ENCODE measurements at places on chromosomes 16 and 17.

DNA sequence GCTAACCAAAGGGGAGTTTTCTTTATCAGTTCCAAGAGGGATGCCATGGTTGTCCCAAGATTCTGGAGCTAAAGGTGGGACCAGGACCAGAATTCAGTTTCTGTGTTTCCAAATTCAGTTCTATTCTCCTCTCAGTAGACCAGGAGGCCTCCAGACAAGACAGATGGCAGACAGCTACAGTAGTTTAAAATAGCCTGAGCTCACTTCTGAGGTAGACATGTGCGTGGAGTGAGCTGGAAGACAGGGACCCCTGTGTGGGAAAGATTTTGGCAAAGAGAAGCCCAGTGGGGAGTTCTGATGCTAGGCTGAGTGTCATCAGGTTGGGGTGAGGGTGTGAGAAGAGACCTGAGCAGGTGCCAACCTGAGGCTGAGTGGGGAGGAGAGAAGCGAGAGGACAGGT, 95.4 kb downstream of the PRKCB start:
- DNase-seq, result no peak

DNA sequence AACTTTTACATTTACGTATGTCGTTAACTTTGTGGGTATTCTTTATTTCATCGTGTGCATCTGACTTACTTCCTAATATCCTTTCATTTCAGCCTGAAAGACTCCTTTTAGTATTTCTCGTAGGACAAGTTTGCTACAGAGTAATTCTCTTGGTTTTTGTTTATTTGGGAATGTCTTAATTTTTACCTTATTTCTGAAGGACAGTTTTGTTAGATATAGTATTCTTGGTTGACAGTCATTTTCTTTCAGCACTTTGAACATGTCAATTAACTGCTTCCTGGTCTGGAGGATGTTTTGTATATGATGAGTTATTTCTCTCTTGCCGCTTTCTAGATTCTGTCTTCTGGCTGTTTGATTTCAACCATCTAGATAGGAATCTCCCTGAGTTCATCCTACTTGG, 109.2 kb upstream of the NACA2 start:
- no peak for DNase-seq

DNA sequence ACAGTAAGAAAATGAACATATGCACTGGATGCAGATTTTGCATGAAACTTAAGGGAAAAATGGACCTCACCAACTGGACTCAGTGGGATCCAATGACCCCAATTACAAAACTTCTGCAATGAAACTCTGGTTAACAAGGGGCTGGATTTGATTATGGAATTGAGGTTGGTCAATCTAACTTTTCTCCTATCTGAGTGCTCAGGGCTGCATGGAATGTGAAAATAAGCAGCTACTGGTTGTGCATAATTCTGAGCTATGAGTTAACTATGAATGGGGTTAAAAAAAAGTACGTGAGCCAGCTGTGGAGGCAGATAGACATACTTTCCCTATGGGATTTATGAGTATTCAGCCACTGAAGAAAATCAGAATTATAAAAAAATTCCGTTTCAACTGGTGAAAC, 9.2 kb downstream of the FAM20A start:
- no peak for DNase-seq

DNA sequence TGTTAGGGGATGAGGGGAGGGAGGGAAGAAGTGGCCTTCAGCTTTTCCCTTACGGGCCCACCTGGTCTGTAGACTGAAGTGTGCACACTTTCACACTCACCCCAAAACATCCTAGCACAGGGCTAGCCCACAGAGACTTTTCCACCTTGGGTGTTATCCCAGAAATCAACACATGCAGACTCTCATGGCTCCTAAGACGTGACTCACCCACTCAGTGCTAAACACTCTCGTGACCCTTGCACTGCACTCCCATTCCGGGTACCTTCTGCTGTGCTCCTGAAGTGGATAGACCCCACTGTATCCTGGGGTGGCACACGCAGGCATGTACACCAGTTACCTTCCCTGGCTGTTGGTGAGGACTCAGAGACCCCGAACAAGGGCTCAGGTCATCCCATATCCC, 23.0 kb upstream of the ABCC3 start:
- DNase-seq, result no peak

GRCh38 chr16:12291989-12292759, 315.6 kb downstream of the SNX29 start:
- no peak for DNase-seq

DNA sequence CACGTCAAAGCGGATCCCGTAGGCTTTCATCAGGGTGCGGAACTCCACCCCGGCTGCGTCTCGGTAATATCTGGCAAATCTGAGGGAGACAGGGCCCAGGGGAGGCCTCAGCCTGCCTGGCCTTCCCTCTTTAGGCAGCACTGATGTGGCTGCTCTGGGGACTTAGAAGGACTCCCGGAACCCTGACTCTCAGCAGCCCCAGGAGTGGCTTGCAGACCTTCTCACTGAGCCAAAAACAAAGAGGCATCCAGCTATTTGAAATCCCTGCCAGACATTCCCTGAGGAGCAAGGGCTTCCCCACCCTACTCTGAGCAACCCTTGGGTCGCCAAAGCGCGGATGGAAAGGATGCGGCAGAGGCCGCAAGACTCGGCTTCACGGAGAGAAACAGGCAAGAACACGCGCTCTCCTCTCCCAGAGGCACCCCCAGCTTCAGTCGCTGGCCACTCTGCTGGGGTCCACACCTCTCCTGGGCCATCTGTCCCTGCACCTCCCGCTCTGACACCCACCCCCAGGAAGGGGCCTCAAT, 7.9 kb downstream of the P2RX5 start:
- DNase-seq, result no peak

DNA sequence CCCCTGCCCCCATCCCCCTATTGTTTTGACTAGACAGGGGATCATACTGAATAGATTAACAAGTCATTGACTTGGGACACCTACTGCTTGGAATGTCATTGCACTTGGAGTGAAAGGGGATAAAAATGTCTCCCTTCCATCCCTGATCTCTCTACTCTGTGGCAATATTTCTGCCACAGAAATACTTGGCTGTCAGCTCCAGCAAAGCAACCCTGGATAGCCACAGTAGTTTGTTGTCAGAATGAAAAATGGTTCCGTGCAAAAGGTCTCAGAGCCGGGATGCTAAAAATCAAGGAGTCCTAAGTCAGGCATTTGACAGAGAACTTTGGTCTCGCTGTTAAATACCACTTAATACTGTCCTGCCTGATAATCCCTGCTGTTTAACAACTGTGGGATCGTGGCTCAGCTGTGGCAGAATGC, 722.0 kb upstream of the SOX9 start:
- DNase-seq, result no peak

- no peak for DNase-seq
Measured at GRCh38 chr17:41494524-41494923, 4.8 kb upstream of the KRT36 start.

GRCh38 chr17:956905-957304, 22.7 kb downstream of the NXN start:
- no peak for DNase-seq

GRCh38 chr16:75075688-75076268, 40.8 kb downstream of the LDHD start:
- DNase-seq, result no peak

DNA sequence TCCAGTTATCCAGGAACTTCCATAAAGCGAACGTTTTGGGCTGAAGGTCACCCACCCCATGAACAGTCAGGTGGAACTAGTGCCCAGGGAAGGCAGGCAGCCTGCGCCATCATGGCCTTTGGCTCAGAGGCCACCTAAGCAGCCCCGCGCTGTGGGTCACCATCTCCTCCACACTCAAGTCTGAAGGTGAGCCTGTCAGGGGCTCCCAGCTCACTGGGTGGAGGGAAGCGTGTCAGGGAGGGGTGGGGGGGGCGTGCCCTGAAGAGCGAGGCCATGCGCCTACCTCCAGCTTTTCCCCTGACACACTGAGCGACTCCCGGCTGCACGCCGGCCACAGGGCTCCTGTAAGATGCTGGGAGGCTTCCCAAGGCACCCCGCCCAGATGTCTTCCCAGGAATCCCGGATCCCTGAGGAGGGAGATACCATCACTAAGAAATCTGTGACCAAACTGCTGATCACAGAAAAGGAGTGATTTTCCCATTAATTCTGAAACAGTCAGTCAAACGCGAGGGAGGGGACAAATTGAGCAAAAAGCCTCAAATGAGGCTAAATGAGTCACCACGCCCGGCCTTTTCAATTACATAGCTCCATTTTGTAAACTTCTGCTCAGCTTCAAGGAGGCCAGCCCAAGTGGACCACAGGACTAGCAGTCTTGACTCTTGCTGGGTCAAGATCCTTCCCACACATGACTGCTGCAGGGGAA, 26.5 kb upstream of the SLC25A19 start:
- no peak for DNase-seq

DNA sequence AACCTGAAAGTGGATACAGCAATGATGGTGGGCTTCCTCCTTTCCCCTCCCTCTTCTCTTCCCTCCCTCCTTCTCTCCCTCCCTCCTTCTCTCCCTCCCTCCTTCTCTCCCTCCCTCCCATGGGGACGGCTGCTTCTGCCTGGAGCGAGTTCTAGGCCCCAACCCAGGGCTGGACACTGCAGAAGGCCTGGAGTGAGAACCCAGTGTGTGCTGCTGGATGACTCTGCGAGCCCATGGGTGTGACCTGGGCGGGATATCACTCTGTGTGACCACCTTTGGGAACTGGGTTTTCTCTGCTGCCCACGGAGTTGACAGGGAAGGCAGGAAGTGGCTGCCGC, 242.6 kb upstream of the GSE1 start:
- no peak for DNase-seq

GRCh38 chr17:54861471-54861983, 39.1 kb upstream of the TOM1L1 start:
- no peak for DNase-seq

DNA sequence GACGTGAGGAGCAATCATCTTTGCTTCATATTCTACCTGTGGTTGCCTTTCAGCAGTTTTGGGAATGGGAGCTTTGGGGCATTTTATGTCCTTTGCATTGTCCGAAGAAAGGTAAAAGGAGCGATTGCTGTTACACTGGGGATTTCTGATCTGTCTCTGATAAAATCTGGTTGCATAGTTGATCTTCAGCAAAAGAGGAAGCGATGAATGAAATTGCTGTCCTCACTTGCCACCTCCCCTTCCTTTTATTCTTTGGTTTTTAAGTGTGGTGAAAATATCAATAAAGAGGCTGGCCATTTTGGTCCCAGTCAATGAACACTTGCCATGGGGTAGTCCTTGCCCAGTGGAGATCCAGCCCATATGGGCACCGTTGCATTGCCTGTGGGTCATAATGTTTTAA, 236.8 kb downstream of the MSI2 start:
- no peak for DNase-seq

GRCh38 chr16:13313351-13313750, 412.0 kb downstream of the SHISA9 start:
- DNase-seq, result no peak

DNA sequence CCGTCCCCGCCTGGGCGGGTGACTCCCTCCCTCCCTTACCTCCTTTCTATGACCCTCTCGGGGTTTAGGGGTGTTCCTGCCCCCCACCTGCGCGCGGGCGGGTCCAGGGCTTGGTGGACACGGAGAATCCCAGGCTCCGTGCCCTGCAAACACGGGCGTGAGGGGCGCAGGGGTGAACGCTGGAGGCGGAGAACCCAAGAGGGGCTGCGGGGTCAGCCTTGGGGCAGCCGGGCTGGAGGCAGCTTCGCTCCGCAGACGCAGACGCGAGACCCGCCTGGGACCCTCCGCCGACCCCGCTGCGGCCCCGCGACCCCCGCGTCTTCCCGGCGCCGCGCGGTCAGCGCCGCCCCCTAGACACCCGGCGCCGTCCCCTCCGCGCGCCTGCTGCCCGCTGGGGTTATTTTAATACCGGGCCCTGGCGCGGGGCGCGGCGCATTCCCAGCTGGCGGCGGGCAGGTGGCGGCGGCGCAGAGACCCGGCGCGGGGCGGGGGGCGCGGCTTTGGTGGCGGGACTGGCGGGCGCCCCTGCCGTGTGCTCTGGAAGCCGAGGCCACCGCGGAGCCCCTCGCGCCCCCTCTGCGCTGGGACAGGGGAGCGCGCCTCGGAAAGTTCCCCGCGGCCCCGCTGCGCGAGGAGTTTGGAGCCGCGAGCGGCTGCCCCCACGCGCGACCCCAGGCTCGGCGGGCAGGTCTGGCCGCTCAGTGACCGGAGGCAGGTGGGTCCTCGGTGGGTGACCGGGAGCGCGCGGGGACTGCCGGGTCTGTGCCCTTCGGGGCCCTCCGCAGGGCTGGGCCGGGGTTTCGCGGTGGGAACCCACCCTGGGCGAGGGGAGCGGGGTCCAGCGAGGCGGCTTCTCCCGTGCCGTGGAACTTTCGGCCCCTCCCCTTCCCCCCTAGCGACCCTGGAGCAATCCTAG, at the start of gene UTS2R:
Gene UTS2R (plus strand): TSS at position 433 of the 916 bp plus-strand sequence. CDS start 2,560 bp downstream, outside the sequence.
- no peak for DNase-seq

- DNase-seq, result no peak
Measured at GRCh38 chr17:78628547-78629435, 51.6 kb upstream of the DNAH17 start.

DNA sequence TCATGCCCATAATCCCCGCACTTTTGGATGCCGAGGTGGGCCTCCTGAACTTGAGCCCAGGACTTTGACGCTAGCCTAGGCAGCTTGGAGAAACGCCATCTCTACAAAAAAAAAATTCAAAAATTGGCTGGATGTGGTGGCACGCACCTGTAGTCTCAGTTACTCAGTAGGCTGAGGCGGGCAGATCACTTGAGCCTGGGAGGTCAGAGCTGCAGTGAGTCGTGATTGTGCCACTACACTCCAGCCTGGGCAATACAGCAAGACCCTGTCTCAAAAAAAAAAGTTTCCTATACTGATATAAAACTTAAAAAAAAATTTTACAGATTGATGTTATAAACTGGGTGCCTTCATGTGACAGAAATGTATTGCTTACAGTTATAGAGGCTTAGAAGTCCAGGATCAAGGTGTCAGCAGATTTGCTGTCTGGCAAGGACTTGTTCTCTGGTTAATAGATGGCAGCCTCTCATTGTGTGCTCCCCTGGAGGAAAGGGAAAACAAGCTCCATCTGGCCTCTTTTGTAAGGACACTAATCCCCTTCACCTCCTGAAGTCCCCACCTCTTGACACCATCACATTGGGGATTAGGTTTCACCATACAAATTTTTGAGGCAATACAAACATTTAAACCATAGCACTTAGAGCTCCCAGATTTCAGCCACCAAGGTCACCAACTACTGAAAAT, 8.5 kb upstream of the CES3 start:
- DNase-seq, result no peak

GRCh38 chr17:12731839-12732238, 57.5 kb upstream of the ARHGAP44 start:
- DNase-seq, result no peak

Measured in stimulated activated CD4-positive, alpha-beta T cell treated with anti-CD3 and anti-CD28 coated beads, Interleukin-2, amount 100 ng/mL, for 24 hours (primary cell).